ENCODE measurements at places on chromosomes 5 and 9.
A peak's percentile ranks its signal among the peaks of the same experiment; 100 is the strongest.

DNA sequence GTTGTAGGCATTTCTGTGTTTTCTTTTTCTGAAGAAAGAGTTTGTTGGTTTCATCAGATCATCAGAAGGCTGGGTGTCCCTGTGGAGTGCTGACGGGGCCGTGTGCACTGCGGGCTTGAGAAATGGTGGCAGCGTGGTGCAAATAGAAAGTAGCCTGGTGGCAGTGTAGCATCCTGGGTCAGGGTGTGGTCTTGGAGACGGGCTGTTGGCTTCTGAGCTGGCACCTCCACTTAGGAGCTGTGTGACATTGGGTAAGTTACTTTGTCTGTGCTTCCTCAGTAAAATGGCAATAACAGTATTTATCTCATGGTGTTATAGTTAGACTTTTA lies 10.0 kb upstream of the NDST1 start:
- no peak for DNase-seq

DNA sequence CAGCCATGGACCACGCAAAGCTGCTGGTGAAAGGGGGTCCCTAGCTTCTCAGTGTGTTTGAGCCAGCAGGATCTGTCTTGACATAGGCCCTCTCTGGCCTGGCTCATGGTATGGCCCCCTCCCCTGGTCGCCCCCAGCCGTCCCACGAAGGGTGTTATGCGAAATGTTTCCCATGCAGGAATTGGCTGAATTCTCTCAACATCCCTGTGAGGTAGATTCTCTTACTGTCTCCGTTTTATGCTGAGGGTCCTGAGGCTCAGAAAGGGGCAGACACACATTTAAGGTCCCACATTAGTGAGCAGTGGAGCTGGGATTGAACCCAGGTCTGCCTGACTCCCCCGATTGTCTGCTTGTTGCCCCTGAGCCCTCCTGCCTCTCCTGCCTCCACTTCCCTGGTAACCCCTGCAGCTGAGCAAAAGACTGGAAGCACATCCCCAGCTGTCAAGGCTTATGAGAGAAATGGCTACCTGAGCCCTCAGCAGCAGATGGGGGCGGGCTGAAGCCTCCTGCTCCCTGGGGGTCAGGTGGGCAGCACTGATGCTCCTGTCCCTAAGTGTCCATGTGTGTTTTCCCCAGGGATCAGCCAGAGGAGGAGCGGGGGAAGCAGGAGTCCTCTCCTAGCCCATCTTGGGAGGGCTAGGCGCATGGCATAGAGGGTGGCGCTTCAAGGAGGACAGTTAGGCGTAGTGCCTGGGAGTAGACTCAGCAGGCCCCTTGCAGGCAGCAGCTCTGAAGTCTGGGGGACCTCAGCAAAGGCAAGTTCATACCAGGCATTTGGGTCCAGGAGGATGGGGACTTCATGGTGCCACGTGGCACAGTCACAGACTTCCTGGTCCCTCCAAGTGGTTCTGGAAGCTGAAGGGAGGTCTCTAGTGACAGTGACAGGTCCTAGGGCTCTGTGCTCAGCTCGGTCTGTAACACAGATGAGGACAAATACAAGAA lies 49.0 kb upstream of the GARNL3 start:
- DNase-seq: no peak

DNA sequence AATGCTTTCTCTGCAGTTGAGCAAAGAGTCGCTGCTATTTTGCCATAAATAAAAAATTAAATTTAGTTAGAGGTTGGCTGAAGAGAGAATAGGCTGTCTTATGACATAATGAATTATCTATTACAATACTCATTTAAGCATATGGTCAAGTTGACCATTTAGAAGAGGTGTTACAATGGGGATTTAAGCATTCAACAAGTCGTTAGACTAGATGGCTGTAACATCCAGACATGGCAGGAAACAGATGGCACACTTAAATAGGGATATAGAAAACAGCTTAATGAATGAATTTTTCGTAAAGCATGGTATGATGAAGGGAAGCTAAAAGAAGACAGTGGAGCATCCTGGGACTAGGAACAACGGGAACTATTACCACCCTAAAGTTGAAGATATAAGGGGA lies 160.3 kb upstream of the PTPRD start:
- DNase-seq: no peak

DNA sequence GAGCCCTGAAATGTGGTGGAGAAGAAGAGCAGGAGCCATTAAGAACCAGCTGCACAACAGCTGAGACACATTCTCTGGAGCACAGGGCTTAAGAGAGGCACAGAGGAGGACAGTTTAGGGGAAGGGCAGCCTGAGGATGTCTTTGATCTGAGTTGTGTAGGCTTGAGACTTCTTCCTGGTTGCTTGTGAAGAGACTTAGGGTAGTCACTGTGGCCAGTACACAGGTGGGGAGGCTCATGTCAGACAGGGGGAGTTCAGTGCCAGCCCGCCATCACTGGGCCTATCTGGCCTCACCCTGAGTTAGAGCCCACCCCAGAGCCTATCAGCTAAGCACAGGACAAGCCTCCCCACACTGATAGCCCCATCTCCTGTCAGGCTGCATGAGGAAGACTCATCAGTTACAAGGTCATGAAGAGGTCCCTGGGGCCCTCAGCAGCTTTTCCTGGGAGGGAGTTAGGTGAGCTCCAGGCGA lies 19.8 kb downstream of the SLC22A4 start:
- DNase-seq: no peak

DNA sequence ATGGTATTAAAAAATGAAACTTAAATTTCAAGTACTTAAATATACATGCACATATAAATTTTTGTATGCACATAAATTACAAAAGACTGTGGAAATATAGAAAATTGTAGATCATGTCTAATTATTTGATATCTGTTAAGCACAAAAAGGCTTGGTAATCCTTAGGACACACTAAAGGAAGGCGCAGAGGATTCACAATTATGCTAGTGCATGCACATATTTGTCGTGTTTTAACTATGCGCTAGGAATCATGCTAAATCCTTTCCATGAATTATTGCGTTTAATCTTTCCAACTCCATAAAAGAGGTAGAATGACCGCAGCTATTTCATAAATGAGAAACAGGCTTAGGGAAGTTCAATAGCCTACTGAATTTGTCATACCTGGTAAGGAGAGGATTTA lies 244.1 kb upstream of the ITGA1 start:
- DNase-seq: no peak

- no peak for DNase-seq
These were observed 59.0 kb downstream of the KCNIP1 start for GRCh38 chr5:170562875-170563228.

DNA sequence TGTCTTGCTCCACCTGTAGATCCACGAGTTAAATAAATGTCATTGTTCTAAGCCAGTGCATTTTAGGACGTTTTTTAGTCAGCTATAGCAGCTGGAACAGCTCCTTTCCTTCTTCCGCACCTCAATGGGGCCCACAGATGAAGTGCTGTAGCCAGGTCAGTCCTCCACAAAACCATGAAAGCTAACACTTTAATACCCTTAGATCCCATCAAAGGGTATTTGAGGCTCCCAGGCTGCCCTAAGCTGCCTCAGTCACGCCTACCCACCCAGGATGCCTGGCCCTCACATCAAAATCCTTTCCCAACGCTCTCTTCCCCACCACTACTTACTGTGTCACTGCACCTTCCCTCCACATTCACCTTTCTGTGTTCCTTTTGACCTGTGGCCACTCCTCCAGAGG lies 44.1 kb upstream of the ACO1 start:
- no peak for DNase-seq

DNA sequence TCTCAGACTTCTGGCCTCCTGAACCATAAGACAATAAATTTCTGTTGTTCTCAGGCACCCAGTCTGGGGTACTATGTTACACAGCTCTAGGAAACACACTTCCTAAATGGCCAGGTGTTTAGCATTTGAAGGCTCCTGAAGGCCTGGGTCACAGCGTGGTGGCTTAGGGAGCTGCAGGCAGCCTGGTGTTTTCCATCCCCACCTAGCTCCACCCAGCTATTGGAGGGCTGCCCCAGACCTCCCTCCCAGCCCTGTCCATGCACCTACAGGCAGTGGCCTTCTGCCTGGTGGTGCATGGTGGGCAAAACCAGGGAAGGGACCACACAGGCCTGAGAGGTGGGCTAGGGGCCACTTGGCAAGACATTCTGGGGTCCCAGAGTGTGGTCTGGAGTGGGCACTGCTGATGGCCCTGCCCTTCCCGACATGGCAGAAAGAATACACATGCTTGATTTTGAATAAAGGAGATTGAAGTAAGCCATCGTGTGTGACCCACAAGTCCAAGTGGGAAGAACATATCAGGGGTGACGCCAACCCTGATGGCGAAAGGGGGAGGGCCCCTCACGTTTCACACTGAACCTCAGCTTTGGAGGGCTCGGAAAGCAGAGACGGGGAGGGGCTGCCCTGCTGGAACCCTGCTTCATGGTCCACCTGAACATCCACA lies 1.3 kb upstream of the SUSD3 start:
- no peak for DNase-seq

DNA sequence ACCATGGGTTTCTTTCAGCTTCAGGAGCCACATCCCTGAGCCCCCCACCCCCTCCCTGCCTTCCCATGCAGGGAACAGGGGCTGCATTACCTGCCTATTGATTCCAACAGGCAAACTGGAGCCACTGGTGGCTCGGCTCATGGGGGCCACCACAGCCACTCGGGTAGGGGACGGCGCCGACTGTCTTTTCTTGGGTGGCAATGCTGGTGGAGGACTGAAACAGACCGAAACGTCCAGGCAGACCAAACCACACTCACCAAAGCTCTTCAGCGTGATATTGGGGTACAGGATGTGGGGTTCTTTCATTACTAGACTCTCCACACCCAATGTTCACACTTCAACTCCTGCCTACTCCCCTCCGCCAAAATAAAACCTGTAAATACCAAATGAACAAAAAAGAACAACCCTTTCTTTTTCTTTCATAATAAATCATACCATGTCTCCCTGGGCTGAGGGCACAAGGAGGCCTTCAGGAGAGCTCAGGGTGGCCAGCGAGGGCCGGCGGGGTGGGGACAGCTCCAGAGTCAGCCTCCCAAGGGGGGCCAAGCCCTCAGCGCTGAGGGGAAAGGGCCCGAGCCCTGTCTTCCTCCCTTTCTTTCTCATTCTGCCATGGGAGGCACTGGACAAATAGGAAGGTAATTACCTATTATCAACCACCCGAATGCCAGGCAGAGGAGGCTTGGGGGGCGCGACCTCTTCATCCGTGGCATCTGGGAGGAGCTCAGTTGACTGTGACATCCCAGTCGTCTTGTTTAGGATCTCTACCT lies 83.3 kb downstream of the PRRT1B start:
- DNase-seq: peak; percentile 55

GRCh38 chr5:73501406-73501805 lies 3.2 kb downstream of the BTF3 start:
- no peak for DNase-seq

- DNase-seq: no peak
These were observed 212.8 kb upstream of the ADAMTSL1 start for GRCh38 chr9:18261181-18261580.

GRCh38 chr9:129655154-129655553 lies 10.3 kb upstream of the PRRX2 start:
- no peak for DNase-seq

GRCh38 chr9:35564658-35565061 lies 40.4 kb upstream of the TESK1 start:
- no peak for DNase-seq

DNA sequence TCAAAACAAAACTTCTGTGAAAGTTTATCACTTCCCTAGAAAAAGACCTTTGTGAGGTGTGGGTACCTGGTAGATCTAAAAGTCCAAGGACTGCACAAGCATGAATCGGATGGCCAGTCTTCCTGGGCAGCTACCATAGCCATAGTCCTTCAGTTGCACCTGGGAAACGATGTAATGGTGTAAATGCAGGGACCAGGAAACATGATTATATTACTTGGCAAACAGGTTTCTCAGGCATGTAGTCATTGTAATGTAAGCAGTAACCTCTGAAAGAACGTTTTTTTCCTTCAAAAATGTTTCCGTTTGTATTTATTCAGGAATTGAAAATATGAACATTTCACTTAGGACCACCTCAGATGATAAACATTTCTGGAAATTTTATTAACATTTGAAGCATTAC lies 433.4 kb downstream of the DTWD2 start:
- no peak for DNase-seq

DNA sequence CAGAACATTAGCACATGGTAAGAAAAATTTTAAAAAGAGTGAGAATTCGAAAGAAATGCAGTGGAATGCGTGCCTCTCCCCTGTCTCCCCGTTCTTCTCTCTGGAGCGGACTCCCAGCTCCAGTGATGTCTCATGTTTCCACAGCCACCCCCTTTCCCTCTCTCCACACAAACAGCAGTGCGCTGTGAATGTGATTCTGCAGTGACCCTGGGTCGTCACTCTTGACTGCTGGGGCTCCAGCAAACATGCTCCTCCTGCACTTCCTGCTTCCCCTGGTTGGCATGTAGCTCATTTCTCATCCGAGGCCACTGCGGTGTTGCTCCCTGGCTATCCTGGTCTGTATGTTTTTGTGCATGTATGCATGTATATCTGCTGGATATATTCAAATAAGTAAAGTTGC lies 13.3 kb downstream of the PHF2 start:
- no peak for DNase-seq

DNA sequence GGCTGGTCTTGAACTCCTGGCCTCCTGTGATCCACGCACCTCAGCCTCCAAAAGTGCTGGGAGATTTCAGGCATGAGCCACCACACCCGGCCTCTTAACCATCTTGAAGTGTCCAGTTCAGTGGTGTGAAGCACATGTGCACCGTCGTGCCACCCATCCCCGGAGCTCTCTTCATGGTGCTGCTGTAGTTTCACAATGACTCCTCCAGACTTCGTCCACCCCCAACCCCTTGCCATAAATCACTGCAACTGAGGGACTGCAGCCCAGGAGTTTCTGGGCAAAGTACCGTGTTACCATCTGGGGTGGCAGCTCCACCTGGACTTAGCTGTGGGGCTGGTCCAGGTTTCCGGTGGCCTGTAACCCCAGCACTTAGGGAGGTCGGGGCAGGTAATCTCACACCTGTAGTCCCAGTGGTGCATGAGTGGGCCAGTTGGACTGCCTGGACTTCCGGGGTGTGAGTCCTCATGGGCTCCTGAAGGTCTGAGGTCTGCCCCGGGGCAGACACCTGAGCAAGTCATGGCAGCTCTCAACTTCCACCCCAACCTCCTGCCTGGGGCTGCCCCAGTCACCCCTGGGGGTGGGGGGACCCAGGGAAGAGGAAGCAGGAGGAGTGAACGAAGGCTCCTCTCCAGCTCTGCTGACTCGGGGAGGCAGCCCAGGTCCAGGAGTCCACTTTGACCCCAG lies 6.6 kb upstream of the N4BP3 start:
- DNase-seq: no peak
